Midbrain (tissue), 1 donor: ENCODE measurements at places on chromosomes 2 and 18.

DNA sequence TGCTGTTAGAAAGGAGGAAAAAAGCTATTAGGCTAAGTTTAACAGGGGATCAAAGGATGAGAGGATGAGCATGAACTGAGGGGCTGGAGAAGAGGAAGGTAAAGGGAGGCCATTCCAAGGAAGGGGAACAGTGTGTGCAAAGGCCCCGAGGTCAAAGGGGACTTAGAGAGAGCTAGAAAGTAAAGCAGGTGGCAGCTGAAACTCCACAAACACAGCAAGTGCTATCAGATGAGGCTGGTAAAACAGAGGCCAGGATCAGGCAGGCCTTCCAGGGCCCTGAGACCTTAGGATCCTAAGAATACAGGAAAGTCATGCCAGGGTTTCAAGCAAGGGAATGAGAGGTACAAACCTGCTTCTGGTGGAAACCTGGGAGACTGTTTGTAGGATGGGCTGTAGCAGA, 5.8 kb downstream of the HDAC4 start:
- DNase-seq, result no peak

- DNase-seq, result no peak
These were observed 125.7 kb upstream of the PXDN start for GRCh38 chr2:1869987-1870386.

- no peak for DNase-seq
These were observed 243.5 kb upstream of the SALL3 start for GRCh38 chr18:78736015-78736690.

GRCh38 chr2:141316606-141317005, 814.2 kb downstream of the LRP1B start:
- DNase-seq, result no peak

DNA sequence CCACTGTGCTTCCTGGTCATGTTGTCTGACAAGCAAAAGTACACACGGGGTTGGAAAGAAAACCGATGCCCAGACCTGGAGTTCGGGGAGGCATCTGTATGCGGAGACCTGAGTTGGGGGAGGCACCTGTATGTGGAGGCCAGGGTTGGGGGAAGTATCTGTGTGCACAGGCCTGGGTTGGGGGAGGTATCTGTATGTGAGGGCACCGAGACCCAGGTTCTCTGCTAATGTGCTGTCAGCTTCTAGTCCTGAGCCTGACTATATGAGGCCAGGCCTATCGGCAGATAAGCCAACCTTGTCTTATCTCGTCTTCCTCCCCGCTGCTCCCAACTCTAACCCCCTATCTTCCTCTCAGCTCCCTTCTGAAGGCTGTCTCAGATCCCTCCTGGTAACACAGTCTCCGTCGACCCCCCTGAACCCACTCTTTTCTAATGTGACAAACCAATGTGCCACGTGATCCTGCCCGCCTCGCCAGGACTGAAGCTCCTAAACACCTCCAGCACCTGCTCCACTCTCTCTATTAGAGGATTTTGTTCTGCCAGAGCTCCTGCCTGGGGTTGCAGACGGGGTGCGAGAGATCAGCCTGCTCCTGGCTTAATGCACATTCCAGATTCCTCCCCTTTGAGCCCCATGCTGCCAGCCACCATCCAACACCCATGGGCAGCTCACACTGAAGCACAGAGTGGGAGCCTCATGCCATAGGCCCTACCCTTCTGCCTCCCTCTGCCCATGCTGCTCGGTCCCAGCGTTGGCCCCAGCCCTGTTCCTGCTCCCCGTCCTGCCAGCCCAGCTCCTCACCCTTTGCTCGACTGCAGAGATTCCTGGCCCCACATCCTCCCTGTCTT, 188.4 kb downstream of the SH3BP4 start:
- no peak for DNase-seq

DNA sequence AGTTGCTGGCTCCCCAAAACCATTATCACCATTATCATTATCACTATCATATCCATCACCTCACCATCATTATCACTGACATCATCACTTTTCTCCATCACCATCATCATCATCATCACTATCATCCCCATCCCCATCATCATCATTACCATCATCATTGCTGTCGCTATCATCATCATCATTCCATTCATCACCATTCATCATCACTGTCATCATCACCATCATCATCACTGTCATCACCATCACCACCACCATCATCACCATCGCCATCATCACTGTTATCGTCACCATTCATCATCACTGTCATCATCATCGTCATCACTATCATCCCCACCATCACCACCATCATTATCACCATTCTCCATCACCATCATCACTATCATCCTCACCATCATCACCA, 9.0 kb downstream of the HPCAL1 start:
- no peak for DNase-seq

GRCh38 chr18:54453996-54454395, 96.3 kb downstream of the C18orf54 start:
- no peak for DNase-seq

GRCh38 chr18:54769526-54770464, 58.5 kb upstream of the RAB27B start:
- no peak for DNase-seq

GRCh38 chr2:16244966-16245320, 304.6 kb downstream of the MYCN start:
- no peak for DNase-seq

GRCh38 chr2:216546641-216547403, 48.2 kb downstream of the RPL37A start:
- DNase-seq, result no peak

GRCh38 chr2:85714841-85715240, 20.7 kb downstream of the GNLY start:
- no peak for DNase-seq

DNA sequence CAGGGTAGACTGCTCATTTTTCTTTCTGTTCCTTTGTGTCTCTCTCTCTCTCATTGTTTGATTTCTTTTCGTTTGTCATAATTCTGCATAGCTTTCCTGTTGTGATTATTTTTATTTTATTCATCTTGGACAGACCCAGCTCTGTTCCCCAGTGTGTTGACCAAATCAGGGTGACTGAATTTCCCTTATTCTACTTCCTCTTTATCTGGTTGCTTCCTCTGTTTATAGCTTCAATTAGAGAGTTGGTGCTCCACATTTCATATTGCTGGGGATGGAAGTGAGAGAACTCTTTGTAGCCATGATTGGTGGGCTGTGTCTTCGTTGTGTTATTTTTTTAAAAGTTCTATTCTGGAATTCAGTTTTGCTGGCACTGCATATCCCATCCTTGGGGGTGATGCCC, 19.1 kb downstream of the PROKR1 start:
- no peak for DNase-seq
